ENCODE measurements at places on chromosomes 7 and 10.

GRCh38 chr10:3166496-3167290 is 5.9 kb downstream of the PITRM1 start:
- no peak for DNase-seq

DNA sequence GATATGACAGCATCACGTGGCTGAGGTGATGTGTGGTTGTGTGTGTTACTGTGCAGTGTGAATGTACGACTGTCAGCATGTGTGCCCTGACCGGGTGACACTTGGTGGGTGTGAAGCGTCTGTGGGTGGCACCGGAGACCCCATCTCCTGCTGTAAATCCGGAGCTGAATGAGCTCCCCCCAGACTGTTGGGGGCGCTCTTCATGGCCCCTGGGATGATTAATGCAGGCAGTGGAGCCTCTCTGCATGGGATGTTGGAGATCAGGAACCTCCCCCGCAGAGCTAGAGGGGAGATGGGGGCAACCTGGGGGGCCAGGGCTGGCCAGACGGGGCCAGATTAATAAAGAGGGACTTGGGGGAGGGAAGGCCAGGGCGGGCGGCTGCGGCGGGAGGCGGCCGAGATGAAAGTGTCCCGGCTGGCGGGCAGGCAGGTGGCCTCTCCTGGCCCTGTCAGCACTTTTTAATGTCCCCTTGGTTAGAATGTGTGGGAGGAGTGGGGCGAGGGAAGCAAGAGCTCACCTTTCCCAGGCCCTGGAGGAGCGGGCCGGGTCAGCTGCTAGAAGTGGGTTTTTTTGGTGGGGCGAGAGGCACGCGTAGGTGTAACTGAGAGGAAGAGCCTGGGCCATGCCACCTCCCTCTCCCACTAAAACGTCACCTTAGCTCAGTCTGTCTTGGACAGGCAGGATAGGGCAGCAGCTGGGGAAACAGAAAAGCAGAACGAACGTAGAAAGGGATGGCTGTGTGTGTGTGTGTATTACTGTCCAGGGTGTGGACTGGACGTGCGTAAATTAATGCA is 34.1 kb downstream of the HIF1AN start:
- DNase-seq = no peak

GRCh38 chr7:27248911-27249723 is 6.5 kb downstream of the EVX1 start:
- no peak for DNase-seq

DNA sequence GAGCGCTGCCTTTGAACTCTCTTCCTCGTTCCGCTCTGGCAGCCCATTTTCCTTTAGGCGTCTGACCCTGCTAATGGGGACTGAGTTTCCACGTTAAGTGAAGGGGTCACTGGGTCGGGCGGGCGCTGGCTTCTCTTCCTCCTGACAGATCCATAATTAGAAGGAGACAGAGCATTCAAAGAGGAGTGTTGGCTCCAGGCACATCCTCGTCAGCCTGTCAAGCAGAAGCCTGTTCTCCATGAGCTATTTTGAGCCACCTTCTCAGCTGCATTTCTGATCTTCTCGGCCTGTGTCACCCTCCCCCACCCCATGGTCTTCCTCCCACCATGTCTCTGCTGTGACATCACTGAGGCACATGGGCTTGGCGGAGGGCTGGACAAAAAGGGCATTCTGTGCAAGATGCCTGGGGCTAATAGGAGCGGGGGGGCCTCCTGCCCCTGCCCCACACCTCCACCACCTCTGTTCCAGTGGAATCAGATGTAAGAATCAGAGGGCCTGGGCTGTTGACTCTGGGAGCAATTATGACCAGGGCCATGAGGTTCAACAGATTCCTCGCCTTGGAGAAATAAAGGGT is 248.1 kb downstream of the PLXNA4 start:
- DNase-seq = no peak

GRCh38 chr7:5500777-5501350 is 77.2 kb upstream of the TNRC18 start:
- no peak for DNase-seq

GRCh38 chr7:139620676-139621344 is 97.3 kb downstream of the CLEC2L start:
- DNase-seq = peak; percentile 37

- no peak for DNase-seq
Observed at GRCh38 chr10:104234934-104235333, 2.8 kb upstream of the CFAP43 start.

- DNase-seq = no peak
Observed at GRCh38 chr7:79141252-79141651, 312.2 kb downstream of the MAGI2 start.

GRCh38 chr10:24518981-24519597 is 204.6 kb downstream of the ARHGAP21 start:
- no peak for DNase-seq

DNA sequence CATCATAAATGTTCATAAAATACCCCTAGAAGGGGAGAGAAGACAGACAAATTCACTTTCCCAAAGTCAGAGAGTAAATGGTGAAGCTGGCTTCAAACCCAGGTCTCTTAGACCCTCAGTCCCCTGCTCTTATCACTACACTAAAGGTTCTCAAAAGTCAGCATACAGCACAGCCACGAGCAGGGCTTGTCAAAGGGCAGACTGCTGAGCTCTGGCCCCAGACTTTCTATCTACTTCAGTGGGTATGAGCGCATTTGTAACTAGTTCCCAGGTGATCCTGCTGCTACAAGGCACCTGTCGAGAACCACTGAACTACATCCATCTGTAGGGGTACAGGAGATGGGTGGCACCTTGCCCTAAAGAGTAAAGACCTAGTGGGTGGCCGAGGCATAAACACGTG is 91.5 kb downstream of the SORBS1 start:
- no peak for DNase-seq

DNA sequence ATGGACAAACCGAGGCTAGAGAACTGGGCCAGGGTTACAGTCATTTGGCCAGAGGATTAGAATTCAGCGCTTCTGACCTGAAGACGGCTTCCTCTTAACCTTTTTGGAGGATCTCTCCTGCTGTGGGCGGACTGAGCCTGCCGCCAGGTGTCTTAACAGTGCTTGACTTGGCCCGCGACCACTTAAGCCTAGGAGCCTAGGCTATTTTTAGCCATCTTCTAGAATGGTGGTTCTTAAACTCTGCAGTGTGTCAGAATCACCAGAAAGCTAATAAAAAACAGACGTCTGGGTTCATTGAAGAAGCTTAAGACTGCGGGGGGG is 722 bp downstream of the MDH2 start:
- no peak for DNase-seq

GRCh38 chr7:14734839-14735321 is 167.7 kb downstream of the DGKB start:
- no peak for DNase-seq

- no peak for DNase-seq
Observed at GRCh38 chr10:88392222-88392621, 190.9 kb downstream of the RNLS start.

DNA sequence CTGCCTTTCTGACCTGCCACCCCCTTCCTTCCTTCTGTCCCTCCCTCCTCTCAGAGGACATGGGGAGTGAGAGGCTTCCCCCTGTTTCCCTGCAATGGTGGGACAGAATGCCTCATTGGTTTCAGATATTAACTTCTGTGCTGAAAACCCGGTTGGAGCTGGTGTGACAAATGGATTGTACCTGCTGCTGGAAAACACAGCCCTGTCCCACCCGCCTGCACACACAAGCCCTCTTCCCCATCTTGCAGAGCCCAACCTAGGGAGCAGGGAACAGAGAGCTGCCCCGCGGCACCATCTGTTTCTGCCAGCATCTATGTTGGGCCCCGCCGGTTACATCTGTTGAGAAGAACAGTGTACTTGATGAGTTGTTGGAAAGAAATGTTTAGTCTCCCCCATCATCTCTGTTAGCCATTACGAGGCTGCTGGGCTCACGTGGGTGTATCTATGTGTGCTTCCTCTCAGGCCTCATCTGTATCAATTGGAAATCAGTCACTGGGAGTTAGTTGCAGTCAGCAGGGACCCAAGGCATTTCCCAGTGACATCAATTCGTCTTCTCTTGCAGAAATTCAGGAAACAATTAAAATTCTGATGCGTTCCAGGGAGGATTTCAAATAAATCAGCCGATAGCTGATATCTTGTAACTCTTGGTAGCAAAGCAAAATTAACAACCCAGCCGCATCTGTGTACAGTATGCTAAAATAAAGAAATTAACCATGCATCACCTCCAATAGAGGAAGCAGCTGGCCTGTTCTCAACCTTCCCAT is 725.6 kb upstream of the GALNT17 start:
- no peak for DNase-seq

DNA sequence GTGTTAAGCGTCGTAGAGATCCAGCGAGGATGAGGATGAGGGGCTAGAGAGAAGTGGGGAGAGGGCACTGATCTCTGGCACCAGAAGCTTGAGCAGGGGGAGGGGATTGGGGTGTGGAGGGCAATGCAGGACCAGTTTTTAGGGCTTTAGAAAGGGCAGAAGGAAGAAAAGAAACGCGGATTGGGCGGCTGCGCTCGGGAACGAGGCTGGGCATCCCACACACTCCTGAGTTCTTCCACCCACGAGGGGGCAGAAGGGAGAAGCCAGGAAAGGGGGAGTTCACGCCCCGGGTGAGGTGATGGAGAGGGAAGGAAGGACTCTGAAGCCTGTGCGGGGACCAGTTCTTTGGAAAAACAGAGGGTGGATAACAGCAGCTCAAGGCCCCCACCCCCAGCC is 6.1 kb upstream of the VGF start:
- DNase-seq = no peak

DNA sequence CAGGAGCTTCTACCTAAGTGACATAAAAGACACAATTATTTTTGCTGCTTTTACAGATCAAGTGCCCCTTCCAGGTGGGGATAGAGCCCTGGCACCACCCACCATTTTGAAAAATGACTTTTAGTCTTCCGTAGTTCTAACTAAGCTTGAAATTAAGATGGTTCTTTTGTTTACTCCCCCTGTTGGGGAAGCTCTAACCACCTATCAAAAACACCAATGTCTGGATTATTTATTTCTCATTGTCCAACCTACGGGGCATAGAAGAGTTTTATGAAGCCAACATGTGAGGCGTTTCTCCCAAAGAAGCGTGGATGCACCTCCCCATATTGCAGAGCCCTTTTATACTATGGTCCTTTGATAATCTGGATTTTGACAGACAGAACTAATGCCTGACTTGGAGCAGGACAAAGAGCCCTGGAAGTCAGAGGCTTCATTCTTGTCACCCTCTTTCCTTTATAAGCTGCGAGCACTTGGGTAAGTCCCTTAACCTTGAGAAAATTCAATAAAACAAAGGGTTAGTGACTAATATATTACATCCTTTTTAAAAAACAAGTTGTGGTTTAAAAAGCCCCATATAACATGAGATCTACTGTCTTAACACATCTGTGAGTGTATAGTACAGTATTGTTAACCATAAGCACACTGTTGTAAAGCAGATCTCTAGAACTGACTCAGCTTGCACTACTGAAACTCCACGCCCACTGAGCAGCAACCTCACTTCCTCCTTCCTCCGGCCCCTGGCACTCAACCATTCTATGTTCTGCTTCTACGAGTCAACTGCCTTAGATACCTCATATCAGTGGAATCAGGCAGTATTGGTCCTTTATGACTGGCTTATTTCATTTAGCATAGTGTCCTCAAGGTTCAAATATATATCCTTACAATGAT is 67.5 kb downstream of the ATXN7L1 start:
- DNase-seq = peak; percentile 61

DNA sequence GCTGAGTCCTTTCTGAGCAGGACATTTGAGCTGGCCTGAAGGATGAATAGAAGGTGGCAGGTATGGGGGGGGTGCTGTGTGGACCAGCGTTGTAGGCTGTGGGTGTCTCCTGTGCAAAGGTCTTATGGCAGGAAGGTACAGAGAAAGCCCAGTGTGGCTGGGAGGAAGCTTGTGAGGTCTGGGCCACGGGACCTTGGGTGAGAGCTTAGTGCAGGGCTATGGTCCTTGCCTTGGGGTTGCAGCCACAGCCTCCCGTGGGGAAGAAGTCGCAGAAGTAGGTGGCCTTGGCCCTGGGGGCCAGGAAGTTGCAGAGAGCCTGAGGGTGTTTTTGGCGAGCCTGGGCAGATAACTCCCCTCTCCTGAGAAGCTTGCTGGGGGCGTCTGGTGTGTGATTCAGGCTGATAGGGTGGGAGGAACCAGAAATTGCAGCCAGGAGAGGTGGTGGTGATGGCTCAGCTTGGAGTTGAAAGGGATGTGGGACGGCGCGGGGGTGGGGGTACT is 172.0 kb upstream of the TNRC18 start:
- no peak for DNase-seq

DNA sequence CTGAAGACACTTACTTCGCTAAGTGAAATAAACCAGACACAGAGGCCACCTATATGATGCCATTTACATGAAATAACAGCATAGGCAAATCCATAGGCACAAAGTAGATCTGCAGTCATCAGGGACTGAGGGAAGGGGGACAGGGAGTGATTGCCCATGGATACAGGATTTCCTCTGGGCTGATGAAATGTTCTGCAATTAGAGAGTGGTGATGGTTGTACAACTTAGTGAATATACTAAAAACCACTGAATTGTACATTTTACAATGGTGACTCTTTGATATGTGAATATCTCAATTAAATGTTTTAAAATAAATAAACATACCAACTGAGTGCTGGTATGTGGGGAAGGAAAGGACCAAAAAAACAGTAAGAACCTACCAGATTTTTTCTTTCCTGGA is 20.4 kb downstream of the PPA1 start:
- no peak for DNase-seq

GRCh38 chr10:33487014-33487776 is 152.7 kb upstream of the NRP1 start:
- no peak for DNase-seq

- peak; percentile 35 for DNase-seq
Observed at GRCh38 chr7:106346678-106347217, 62.0 kb upstream of the NAMPT start.

- DNase-seq = peak; percentile 75
Observed at GRCh38 chr10:117174439-117175214, 22.7 kb upstream of the KCNK18 start.

GRCh38 chr7:33062023-33062781 is at the start of gene NT5C3A:
Gene NT5C3A, minus strand, starts transcription at chr7:33062776. Its CDS starts 71 bp downstream, at chr7:33062705.
- peak; percentile 19 for DNase-seq

Measured in stimulated activated CD4-positive, alpha-beta T cell treated with anti-CD3 and anti-CD28 coated beads, Interleukin-1b, Interleukin-23, amount 100 ng/mL, for 4 hours (primary cell).